CD4-positive, alpha-beta T cell treated with Interleukin-17A for 4 hours (primary cell): ENCODE measurements at places on chromosomes 3 and 15.

DNA sequence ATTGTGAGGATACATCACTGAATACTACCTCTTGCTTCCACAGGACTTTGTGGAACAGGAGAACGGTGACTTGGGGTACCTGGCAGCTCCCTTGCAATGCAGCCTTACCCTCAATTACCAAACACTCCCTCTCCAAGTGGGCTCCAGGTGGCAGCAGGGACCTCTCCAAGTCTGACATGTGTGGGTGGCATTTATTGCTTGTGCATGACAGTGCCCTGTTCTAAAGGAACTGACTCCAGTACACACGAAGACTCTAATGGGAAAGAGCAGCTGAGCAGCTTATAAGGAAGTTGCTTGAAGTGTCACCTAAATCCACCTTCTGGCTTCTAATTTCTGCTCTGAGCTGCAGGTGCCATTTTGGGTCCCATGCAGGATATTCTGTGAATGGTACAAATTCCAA, 174.1 kb upstream of the SLCO3A1 start:
- DNase-seq: no peak

GRCh38 chr3:37574177-37574943, 287.3 kb upstream of the CTDSPL start:
- no peak for DNase-seq

DNA sequence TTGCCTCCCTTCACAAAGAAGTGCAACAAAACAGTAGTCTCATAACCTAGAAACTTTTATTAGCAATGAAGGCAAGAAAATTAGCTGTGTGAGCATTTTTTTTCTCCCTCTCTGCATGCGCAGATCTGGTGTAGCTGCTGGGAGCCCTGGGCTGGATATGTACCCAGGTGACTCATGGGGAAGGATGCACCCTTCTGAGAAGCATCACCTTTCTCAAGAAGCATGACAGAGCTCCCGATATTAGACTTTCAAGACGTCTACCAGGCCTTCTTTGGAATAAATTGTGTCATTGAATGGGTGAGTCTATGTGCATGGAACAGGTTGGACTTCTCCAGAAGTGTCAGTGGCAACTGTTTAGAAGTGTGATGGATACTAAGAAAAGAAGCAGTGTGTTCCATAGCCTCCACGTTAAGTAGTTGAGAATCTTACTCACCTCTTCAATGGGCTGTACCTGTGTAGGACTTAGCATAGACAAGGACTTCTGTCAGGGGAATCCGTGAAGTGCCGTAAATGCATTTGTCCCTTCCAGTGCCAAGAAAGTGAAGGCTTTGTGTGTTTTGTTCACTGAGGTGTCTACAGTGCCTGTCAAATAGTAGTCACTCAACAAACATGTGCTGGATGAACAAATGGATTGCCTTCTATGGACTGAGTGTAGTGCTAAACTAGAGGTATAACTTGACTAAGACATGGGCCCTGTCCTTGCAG, 47.7 kb upstream of the RASGRP1 start:
- DNase-seq: peak; percentile 52

- no peak for DNase-seq
Observed at GRCh38 chr15:69390575-69390974, 23.6 kb upstream of the KIF23 start.

GRCh38 chr3:57796261-57796660, 40.2 kb downstream of the SLMAP start:
- no peak for DNase-seq

- DNase-seq: no peak
Observed at GRCh38 chr3:11499144-11499543, 144.6 kb downstream of the VGLL4 start.

- DNase-seq: no peak
Observed at GRCh38 chr15:31272558-31273257, 53.9 kb upstream of the KLF13 start.

- DNase-seq: no peak
Observed at GRCh38 chr15:66524838-66525237, 19.7 kb downstream of the ZWILCH start.

- no peak for DNase-seq
Observed at GRCh38 chr3:78911394-78911793, 856.4 kb downstream of the ROBO1 start.
